ENCODE measurements at places on chromosomes 5 and 9.

DNA sequence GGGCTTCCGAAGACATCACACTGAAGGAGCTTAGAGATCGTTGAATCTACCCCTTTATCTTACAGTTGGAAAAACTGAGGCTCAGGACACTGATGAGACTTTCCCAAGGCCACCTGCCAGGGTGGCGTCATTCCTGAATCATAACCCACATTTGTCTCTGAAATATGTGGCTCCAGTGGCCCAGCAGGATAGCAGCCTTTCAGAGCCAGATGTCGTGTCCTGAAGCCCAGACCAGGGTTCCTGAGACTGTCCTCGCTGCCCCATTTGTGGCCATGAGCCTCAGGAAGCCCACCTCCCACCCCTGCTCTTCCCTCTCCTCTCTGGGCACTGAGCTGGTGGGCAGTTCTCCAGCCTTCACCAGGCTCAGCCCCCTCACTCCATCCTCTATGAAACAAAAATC, 2.4 kb downstream of the HMCN2 start:
- peak; percentile 38 for DNase-seq

GRCh38 chr5:14464096-14464495, 117.5 kb upstream of the OTULINL start:
- peak; percentile 37 for DNase-seq

DNA sequence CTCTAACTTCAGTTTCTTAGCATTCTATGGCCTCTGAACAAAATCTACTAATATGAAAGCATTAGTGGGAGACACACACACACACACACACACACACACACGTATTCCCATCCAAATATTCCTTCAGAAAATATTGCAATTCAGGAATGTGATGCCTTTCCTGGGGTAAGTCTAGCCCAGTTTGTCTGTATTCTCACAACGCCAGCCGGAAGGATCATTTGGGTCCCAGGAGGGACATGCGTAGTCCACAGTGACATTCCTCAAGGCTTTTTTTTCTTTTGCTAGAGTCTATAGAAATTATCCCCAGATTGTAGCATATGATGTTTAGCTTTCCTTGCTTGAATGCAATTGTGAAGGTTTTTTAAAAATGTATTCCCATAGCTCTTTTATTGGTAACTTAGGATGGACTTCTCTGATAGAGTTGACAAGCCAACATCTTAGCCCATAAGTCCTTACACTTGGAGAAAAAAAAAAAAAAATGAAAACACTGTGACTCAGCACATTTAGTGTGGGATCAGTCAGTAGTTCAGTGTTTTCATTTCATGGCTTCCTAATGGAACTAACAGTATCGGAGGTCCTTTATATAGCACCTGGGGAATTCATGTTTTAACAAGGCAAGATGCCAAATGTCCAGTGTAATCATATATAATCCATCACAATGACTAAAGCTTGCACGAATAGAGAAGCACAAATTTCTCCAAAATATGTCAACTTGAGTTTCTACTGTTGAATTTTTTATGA, 316.5 kb downstream of the DIRAS2 start:
- peak; percentile 57 for DNase-seq

- no peak for DNase-seq
These were observed 76.6 kb downstream of the KCNN2 start for GRCh38 chr5:114438471-114438870.

DNA sequence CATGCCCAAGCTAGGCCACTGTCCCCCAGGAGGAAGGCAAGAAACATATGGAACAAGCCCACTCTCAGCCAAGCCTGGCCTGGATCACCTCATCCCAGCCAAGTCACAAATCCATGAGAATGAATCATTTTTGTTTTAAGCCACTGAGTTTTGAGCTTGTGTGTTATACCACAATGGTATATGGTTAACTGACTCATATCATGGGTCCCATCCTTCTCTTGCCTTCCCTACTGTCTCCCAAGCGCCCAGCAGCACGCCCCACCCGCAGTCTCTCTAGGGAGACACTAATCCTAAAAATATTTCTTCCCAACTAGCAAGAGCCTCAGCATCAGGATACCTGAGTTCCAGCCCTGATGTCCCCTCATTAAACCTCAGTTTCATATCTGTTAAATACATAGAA, 248.1 kb downstream of the CDK5RAP2 start:
- DNase-seq, result no peak

DNA sequence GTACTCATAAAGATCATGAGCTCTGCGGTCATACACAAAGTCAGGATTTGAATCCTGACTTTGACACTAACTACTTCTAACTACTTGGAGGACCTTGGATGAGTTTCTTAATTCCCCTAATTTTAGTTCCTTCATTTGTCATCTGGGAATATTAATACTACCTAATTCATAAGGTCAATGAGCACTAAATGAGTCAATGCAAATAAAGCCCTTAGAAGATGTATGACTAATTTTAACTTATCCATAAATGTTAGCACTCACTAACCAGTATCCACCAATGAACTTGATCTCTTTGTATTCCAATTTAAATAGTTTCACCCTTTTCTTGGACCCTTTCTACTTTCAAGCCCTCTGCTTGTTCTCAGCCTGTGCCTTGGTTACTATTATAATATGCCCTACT, 1106.4 kb downstream of the CDH18 start:
- DNase-seq, result peak; percentile 11

- no peak for DNase-seq
These were observed 4.4 kb upstream of the PRRX2 start for GRCh38 chr9:129661029-129661428.

DNA sequence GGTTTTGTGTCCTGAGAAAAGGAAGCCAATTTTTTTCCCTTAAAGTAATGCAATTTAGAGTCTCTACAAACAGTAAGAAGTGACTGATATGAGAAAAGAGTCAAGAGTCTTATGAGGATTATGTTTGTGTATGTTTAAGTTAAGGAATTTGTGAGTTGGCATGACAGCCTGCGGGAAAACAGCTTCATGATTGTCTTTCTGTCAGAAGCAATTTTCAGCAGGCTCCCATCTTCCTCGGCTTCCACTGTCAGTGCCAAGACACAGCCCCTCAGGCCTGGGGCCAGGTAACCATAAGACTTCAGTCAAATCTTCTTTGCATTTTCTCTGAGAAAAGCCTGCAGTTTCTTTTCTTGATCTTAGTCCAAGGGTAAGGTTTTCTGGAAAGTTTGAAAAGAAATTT, 17.0 kb upstream of the SELENOP start:
- DNase-seq, result no peak

DNA sequence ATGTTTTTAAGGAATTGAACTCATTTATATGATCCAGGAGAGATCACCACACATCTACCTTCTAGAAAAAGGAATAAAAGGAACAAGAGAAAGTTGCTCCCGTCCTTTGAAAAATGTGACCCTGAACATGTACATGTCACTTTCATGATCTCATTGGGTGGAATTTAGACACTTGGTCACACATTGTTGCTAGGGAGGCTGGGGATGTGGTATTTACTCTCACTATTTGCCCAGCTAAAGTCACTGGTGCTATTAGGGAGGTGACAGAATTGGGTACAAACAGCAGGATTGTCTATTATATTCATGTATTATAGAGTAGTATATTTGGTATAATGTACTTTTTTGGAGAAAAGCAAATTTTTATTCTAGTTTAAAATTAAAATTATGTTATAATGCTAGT, 2.1 kb upstream of the CDH10 start:
- DNase-seq, result peak; percentile 25

- DNase-seq, result no peak
These were observed 13.0 kb downstream of the ELL2 start for GRCh38 chr5:95948631-95949030.

GRCh38 chr9:127928676-127929624, 1.6 kb downstream of the PIP5KL1 start:
- no peak for DNase-seq

GRCh38 chr9:133844881-133845410, 106.8 kb upstream of the SARDH start:
- DNase-seq, result no peak

DNA sequence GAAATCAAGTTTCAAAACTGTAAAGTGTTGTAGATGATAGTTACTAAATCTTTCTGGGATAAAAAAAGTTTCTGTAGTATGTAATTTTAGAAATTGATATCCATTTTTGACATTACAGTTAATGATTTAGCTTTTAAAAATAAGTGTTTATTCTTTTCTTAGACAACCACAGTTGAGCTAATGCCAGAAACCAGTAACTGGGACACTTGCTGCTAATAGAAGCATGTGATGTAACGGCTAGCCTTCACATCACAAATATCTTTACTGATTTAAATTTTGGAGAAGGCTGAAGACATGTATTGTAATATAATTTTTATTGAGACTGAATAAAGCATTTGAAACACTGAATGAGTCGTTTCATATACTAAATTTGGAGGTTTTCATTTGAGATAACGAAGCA, 18.8 kb downstream of the CSNK1G3 start:
- DNase-seq, result no peak

- no peak for DNase-seq
These were observed 11.7 kb upstream of the DENND1A start for GRCh38 chr9:123941524-123942070.

DNA sequence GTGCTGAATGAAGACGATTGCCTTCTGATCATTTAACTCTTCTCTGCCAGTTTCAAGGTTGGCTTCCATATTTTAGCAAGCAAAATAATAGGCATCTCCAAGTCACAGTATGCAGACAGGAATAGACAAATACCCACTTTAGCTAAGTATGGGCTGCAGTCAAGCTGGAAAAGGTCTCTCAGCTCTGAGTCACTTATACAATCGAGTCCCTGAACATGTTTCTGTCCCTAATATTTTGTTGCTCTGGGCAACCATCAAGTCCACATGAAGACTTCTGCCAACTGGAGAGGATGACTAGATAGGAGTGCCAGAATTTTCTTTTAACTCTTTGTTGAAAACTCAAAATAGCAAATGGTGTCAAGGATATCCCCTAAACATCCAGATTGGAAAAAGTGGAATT, 575.3 kb downstream of the RAB3C start:
- DNase-seq, result no peak

DNA sequence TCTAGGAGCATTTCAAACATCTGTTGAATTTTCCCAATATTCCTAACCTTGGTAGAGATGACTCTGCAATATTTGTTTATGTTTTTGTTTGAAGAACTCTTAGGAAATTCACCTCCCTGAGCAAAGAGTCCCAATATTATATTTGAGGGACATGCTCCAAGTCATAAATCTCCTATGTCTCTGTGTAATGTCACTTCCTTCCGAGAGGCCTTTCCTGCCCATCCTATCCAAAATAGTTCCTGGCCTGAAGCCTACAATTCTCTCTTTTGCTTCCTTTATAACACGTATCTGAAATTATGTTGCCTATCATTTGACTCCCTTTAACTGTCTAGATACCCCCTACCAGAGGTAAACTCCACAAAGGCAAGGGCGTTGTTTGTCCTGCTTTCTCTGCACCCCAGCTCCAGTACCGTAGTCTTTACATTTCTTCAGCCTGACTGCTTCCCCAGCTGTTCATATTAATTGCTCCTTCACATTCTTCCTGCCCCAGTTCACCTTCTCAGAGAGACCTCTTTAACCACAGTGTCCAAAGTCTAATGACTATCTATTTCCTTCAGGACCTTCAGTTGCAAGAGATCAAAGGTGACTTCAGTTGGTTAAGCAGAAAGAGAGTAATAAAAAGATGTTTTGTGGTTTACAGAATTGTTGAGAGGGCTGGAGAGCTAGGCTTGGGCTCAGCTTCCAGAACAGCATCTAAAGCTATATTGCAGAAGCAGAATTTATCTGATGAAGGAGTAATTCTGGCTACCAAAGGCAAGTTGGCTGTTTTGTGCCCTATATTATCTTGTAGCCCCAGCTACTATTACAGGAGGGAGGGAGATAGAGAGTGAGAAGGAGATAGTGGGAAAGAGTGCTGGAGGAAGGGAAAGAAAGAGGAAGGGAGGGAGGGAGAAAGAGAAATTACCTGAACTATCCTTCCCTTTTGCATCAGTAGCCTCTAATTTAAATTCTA, 109.3 kb upstream of the TMEM161B start:
- peak; percentile 95 for DNase-seq

- DNase-seq, result no peak
These were observed 8.2 kb downstream of the OR1K1 start for GRCh38 chr9:122808141-122808540.

DNA sequence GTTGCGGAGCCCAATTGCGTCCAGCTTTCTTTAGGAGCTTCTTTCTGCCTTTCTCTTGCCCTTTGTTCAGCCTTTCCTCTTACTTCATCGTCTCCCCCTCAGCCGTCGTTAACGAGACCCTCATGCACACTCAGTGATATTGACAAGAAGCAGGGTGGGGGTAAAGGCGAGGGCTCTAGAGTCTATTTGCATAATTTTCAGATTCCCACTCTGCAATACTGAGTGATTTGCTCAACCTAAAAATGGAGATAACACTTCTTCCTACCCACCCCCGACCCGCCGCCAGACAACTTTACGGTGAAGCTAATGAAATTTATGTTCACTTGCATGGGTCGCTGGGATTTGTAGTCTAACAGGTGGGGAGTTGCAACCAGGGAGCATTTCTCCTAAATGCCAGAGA, 1.3 kb upstream of the TBC1D2 start:
- DNase-seq, result peak; percentile 74

GRCh38 chr5:167050568-167051401, 1240.7 kb upstream of the WWC1 start:
- no peak for DNase-seq

DNA sequence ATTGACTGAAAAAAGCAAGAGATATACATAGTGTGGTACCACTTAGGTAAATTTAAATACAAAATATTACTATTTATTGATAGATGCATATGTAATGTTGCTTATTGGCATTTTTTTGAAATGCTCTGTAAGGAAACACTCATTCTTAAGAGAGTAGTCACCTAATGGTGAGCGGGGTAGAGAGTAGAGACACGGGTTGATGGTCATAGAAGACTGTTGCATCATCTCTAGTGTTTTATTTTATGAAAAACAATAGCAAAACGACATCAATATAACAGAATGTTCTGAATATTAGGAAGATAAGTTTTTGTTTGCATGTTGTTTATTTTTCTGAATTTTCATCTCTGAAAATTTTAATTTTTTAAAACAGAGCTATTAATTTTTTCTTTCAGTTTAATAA, 4.0 kb downstream of the SRP19 start:
- DNase-seq, result no peak

- DNase-seq, result no peak
These were observed 898.0 kb upstream of the C9orf72 start for GRCh38 chr9:28471261-28471660.

DNA sequence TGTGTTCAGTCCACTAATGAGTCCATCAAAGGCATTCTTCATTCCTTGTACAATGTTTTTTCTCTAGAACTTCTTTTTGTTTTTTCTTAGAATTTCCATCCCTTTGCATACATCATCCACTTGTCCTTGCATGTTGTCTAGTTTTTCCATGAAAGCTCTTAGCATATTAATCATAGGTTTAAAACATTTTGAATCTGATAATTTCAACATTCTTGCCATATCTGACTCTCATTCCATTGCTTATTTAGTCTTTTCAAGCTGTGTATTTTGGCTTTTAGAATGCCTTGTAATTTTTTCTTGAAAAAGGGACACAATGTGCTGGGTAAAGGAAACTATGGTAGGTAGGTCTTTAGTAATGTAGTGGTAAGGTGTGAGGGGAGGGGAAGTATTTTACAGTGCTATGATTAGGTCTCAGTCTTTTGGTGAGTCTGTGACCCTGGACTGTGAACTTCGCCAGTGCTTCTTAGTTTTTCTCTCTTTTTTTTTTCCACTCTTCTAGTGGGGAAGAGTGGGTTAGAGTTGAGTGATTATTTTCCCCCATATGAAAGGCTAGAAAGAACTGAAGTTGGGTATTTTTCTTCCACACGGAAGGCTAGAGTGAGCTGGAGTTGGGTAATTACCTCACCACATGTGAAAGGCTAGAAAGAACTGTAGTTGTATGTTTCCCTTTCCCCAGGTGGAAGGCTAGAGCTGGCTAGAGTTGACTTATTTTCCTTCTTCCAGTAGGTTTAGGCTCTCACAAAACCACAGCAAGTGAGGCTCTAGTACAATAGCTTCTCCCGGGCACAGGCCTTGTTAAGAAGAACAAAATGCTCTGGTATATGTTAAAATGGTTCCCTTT, 172.1 kb downstream of the SNX18 start:
- no peak for DNase-seq
